NCI-H1436 treated with DMSO at 0.1 percent for 48 hours (cell line): ENCODE measurements at places on chromosomes 6 and 20.

DNA sequence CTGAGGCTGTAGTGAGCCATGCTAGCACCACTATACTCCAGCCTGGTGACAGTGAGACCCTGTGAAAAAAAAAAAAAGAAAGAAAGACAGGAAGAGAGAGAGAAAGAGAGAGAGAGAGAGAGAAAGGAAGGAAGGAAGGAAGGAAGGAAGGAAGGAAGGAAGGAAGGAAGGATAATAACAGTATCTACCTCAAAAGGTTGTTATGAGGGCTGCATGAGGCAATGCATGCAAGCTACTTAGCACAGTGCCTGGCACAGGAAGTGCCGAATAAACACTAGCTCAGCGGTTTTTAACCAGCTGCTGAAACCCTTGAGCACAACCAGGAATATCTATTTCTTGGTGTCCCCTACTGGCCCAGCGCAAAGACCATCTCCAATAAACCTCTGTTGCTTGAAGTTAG lies 62.3 kb upstream of the TBC1D7 start:
- DNase-seq = no peak

- no peak for DNase-seq
Measured at GRCh38 chr20:37405351-37405897, 59.5 kb downstream of the SRC start.

DNA sequence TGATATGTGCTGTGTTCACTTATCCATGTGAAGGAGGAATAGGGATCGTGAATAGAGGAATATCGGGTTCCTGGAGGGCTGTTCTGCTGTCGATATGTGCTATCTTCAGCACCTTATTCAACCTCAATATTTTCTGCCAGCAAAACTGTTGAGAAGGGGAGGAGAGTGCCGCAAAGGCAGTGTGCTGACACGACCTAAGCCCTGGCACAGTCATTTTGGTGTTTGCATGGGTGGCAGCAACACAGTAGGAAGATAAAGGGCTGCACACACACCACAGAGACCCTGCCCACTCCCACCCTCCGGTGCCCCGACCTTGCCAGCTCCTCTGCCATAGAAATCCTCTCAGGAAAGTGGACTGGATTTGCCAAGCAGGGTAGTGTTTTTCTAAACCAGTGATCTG lies 47.0 kb downstream of the ZDHHC14 start:
- no peak for DNase-seq

GRCh38 chr6:81166770-81167169 lies 585.7 kb downstream of the TENT5A start:
- no peak for DNase-seq

DNA sequence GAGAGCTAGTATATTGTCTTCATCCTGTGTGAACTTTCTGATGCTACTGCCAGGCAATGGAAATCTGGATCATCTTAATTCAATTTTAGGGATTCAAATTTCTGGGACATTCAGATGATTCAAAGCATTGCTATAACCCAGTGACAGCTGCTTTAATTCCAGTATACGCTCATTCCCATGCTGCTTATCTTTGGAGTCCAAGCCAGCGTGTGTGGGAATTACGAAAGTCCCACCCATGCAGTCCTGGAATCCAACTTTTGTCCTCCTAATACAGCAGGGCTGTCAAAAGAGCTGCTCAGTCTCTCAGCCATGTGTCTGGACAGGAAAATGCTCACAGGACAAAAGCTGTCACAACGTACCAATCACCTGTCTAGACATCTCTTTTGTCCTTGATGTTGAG lies 219.8 kb downstream of the LAMA2 start:
- DNase-seq = no peak
